Amniotic epithelial cell (primary cell): ENCODE measurements at places on chromosomes 7 and 10.

- no peak for DNase-seq
Measured at GRCh38 chr7:100132126-100132525, 5.4 kb downstream of the MBLAC1 start.

DNA sequence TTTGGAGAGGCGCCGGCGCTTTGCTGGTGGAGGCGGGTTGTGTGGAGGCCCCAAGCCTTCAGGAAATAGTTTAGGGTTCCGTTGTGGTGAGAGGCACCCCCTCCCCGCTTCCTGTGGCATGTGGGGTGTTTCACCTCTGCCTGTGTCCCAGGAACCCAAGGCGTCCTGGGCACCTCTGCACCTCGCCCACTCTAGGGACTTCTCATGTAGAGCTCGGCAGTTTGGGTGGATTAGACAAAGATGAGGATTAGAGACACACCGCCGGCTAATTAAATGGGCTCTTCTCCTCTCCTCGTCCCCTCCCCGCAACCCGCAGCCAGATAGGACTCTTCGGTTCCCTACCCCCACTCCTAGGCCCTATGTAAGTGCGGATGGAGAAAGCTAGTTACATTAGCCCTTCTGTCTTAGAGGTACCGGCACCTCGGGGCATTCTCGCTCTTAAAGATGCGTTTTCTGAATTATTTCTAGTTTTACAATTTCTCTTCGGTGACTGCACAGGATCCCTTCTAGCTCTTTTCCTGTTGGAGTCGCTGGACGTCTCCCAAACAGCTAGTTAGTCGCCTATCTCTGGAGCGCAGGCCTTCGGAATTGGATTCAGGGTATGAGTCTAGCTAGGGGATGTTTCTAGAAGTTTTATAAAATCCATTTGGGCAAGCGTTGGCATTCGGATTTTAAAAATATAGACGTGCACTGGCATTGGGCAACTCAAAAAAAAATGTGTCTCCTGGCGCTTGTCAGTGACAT lies 7.8 kb downstream of the PTF1A start:
- no peak for DNase-seq

DNA sequence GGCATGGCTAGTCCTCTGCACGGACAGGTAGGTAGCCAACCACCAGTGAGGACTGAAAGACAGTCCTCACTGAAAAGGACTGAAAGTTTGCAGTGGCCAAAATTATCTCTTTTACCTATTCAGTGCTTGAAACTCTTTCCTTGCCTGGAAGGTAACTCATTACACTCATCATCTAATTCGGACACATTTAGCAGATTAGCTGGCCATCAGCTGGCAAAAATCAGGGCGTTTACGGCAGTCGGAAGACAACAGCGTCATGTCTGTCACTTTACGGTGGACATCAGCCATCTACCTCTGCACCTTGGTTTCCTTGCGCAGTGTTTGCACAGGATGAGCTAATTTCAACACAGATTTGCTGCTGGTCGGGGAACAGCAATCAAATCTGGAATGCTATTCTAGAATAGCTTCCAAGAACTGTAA lies 740 bp downstream of the ANXA7 start:
- no peak for DNase-seq

- DNase-seq = no peak
Measured at GRCh38 chr10:3357737-3358136, 185.2 kb upstream of the PITRM1 start.

DNA sequence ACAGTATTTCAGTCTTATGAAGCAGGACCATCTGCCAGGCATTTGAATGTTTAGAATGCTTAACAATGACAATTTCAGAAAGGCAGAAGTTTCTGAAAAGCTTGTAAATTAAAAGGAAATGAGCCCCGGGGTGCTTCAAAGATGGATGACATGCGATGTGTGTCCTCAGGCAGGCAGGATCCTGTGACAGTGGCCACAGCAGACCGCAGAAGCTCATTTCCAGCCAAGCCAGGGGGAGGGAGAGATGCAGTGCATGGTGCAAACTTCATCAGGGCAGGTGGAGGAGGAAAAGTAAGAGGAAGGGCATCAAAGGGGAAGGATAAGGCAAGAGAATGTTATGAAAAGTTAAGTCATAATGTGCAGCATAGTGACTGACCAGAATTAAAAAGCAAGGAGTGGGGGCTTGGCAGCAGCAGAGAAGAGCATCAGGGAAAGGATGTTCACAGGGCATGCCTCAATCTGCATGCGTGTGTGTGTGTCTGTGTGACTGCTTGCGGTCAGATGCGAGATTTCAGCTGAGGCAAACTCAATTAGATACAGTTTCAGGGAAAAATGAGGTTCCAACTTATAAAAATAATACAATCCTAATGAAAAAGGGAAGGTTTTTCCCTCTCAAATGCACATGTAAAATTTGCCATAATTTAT lies 173.7 kb downstream of the COBL start:
- no peak for DNase-seq

DNA sequence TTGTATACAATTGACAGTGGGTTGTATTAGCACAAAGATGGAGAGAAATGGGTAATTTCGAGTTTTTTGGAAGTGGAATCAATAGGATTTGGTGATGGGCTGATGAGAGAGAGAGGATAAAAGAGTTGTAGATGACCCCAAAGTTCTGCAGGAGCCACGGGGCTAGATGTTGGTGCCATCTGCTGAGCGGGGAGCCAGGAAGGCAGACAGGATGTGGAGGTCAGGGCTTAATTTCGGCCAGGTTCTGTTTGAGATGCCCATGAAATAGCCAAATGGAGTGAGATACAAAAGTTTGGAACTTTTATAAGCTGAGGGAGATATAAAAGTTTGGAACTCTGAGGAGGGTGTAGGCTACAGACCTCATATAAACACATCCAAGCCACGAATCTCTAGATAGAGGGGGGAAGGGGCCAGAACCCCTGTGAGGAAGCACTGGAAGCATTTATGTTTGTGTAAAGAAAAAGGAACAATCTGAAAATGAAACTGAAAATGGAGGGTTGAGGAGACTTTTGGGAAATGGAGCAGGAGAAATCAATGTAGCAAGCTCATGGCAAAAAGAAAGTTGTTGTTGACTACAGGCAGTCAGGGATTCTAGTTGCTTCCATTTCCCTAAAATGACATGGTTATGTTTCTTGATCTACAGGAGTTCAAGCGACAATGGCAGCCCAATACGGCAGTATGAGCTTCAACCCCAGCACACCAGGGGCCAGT lies 2.2 kb downstream of the GIMAP4 start:
- no peak for DNase-seq

DNA sequence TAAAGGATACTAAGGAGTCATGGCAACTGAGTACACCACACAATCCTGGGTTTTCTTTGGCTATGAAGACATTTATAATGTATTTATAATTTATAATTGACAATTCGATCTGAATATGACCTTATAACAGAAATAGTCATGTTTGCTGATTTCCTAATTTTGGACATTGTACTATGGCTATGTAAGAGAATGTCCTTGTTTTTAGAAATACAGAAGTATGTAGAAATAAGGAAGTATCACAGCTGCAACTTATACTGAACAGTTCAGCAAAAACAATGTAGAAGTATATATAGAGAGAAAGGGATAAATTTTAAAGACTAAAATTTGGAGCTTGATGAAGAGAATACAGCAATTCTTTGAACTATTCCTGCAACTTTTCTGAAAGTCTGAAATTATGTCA lies 32.6 kb downstream of the PRLHR start:
- no peak for DNase-seq

GRCh38 chr7:7719236-7719635 lies 829 bp upstream of the RPA3 start:
- DNase-seq = peak; percentile 97

DNA sequence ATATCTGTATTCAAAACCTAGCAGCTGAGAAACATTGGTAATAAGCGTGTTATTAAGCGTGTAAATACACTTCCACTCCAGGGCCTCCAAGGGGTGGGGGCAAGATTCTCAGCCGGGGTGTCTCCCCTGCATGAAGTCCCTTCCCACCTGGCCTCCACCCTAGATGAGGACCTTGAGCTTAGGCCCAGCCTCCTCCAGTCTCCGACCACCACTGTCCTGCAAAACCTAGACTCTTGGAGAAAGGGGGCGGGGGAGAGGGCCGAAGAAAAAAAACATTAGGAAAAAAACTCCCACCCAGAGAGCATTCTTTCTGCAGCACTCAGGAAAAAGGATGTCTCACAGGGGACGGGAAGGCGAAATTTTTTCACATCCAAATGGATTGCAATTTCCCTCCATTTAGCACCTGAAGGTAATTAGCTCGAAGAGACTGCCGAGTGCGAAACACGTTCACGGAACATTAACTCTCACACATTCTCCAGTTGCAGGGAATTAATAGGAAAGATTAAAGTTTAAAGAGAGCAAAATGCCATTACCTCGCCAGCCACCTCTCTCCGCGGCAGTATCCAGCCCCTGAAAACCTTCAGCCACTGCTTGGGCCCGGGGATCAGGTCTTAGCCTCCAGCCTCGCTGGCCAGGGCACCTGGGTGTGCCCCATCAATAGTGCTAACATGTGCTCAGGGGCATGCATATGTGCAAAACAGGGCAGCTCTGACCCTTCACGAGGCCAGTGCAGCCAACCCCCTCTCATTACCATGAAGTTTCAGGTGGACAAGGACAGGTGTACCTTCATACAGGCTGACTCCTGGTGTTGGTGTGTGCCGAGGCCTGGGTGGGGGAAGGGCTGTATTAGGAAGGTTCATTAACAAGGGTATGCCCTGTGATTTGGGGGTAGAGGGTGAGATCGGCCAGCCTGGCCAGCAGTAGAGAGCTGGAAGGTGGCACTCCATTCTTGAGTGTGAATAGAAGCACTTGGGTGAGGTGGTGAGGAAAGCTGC lies 77.2 kb downstream of the HIF1AN start:
- DNase-seq = no peak

- no peak for DNase-seq
Measured at GRCh38 chr10:43258562-43259212, 8.2 kb downstream of the RASGEF1A start.

DNA sequence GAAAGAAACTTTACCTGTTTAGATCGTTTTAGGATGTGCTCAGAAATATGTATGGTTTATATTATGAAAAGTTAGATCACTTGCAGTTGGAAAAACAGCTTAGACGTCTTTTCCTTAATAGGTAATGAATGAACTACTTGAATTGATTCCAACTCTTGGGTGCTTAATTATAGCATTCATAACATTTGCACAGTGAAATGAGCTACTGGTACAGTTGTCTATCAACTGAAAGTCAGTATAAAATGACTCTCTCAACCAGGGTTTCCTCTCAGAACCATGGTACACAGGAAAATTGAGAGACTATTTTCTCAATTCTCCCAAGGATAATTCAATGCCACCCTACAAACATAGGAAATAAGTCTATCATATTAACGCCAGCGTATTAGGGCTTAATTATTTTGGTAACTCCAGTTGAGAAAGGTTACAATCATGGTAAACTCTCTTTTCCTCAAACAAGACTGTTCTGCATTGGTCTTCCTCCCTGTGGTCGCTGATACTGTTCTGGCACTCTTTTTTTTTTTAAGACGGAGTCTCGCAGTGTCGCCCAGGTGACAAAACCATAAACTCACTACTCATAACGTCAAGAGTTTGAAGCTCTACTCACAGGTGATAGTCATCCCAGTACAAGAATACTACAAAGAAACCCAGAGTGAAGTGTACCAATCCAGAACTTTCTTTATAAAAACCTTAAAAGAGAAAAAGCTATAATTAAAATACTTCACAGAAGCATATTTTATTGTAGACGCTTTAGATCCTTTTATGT lies 2.0 kb downstream of the ANLN start:
- no peak for DNase-seq

DNA sequence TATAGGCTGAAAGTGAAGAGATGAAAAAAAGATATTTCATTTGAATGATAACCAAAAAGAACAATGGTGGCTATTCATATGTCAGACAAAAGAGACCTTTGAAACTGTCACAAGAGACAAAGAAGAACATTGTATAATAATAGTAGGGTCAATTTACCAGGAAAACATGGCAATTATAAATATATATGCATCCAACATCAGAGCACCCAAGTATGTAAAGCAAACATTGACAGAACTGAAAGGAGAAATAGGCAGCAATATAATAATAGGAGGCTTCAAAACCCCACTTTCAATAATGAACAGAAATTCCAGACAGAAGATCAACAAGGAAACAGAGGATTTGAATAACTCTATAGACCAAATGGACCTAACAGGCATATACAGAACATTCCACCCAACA lies 876.2 kb downstream of the GRID1 start:
- DNase-seq = no peak

GRCh38 chr10:23630376-23630775 lies 191.5 kb downstream of the OTUD1 start:
- DNase-seq = no peak

GRCh38 chr7:138941545-138941944 lies 39.6 kb downstream of the KIAA1549 start:
- DNase-seq = no peak

- DNase-seq = peak; percentile 37
Measured at GRCh38 chr10:98556061-98556460, 109.3 kb upstream of the HPS1 start.

DNA sequence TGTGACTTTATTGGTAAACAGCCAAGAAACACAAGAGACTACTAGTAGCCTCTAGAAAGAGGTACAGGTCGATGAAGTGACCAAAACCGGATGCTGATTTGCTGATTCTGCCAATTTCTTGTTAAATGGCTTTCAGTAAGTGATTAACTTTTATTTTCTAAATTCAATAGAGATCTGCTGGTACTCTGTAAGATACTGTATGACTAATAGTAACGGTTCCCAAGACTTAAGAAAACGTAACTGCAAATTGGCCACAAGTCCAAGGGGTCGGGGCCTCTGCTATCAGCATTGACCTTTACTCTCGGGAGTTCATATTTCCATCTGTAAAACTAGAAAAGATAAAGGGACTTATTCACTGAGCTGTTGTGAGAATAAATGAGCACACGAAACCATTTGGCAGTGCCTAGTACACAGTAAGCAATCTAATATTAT lies 1.4 kb downstream of the FAM3C start:
- peak; percentile 67 for DNase-seq

- peak; percentile 40 for DNase-seq
Measured at GRCh38 chr10:106136175-106136574, 1028.3 kb downstream of the SORCS1 start.

- no peak for DNase-seq
Measured at GRCh38 chr10:116669080-116669479, 48.3 kb downstream of the PNLIPRP2 start.

DNA sequence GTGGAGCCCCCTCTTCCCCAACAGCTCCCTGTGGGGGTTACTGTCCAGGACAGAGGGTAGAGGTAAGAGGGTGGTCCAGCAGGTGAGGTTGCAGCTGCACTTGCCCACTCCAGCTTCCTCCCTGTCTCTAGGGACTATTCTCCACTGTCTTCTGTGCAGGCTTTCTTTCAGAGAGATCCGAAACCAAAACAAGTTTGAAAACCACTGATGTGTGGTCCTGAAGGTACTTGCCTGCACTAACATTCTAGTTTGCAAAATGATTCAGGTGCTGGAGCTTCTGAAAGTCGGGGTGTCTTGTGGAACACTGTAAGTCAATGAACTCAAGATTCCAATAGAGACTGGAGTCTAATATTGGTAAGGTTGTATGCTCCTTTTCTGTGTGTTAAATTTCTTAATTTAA lies 63.1 kb downstream of the BLNK start:
- no peak for DNase-seq

DNA sequence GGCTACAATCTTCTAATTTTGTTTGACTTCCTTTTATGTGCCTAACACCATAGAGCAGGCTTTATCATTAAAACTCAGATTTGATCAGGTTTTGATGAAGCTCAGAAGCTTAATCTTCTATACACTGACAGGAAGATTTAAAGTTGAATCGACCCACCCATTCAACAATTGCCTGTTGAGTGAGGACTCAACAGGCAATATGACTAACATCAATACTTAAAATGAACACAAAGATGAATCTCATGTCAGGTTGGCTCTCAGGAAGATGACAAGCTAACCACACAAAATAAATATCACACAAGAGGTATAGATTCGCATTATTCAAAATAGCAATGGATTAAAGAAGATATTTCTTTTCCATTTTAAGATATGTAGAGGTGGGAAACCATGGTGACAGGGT lies 36.7 kb upstream of the SNX13 start:
- DNase-seq = no peak
